Stimulated activated CD8-positive, alpha-beta memory T cell treated with anti-CD3 and anti-CD28 coated beads, Interleukin-15, amount 100 ng/mL, for 4 hours (primary cell): ENCODE measurements at places on chromosomes 1 and 21.

GRCh38 chr1:149916898-149917252, 769 bp downstream of the SV2A start:
- no peak for DNase-seq

- DNase-seq, result no peak
Observed at GRCh38 chr1:171213559-171214454, 28.7 kb downstream of the FMO2 start.

DNA sequence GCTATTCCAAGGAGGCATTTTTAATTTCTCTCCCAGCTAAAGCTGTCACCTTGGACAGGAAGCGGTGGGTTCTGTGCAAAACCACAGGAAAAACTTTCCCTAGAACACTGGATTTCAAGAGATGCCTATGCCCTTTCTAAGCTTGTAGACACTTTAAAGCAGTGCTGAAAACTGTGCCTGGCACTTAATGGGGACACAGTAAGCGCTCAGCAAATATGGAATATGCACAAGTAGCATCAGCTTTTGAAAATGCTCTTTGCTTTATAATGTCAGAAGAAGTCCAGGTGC, 50.9 kb upstream of the TARBP1 start:
- DNase-seq, result no peak

GRCh38 chr1:63000508-63000907, 216.6 kb downstream of the ATG4C start:
- no peak for DNase-seq

GRCh38 chr1:13828454-13829151, 128.6 kb downstream of the PRDM2 start:
- no peak for DNase-seq

- DNase-seq, result no peak
Observed at GRCh38 chr1:114379987-114380386, 131.0 kb downstream of the TRIM33 start.

DNA sequence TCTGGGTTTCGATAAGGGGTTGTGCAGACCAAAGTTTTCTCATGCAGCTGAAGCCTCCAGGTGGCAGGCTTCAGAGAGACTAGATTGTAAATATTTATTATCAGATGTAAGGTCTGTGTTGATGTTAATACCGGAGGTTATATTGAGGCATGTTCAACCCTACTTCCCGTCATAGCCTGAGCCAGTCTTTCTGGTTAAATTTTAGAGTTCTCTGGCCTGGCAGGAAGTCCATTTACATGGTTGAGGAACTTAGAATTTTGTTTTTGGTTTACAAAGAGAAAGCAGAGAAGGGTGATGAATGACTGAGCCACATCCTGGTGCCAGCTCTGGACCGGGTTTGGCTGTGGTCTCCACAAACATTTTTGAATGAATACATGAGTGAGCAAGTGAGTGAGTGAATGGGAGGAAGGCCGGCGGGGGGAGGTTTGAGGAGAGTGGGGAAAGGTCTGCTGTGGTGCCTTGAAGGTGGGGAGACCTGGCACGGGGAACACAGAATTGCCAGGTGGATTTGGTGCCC, 218.5 kb downstream of the DISC1 start:
- no peak for DNase-seq

DNA sequence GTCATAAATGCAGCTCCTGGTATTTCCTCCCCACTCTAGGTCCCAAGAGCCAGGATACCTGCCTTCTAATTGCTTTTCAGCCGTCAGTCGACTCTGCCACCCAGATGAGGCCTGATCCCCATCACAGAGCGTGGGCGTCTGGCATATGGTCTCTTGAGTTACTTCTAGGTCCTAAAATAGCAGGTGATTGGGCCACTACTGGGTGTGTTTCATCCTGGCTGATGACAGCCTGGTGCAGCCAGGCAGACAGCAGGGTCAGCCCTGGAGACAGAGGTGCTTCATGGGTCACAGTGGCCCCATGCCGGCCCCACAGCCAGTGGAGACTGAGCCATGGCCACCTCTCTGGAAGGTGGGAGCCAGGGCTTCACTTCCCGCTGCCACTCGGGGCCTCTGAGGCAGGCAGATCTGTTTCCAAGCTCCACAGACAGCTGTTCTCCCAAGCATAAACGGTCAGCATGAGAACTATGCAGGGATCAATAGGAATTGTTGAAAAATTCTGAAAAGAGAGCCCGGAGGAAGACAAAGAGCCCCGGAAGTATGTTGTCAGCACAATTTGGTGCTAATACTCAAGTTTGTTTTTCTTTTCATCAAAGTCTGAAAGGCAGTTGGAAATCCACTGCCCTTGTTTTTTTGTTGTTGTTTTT, 83.0 kb downstream of the MAN1C1 start:
- DNase-seq, result no peak

DNA sequence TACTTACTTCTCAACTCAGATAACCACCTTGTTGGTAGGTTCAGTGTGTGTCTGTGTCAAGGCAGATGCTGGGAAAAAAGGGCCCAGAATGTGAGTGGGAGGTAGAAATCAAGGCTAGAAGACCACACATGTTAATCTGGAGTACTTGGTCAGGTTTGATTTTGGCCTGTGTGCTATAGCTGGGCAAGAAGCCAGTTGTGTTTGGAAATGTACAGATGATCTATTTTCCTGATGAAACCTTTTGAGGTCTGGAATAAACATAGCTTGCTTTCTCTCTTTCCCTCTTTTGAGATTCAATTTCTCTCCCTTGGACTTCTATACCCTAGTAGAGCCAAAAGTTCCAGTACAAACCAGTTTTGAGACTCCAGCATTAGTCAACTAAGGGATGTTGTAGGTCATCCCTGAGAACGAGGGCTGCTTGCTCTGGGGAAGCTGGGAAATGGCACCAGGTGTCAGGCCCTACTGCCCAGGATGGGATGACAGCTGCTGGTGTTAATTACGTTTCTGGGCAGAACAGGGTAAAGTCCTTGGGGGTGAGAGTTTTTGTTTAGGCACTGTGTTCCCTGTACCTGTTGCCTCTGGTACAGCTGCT, 15.8 kb downstream of the MAPKAPK2 start:
- no peak for DNase-seq

- peak; percentile 52 for DNase-seq
Observed at GRCh38 chr1:31705080-31705866, 1.5 kb upstream of the COL16A1 start.

DNA sequence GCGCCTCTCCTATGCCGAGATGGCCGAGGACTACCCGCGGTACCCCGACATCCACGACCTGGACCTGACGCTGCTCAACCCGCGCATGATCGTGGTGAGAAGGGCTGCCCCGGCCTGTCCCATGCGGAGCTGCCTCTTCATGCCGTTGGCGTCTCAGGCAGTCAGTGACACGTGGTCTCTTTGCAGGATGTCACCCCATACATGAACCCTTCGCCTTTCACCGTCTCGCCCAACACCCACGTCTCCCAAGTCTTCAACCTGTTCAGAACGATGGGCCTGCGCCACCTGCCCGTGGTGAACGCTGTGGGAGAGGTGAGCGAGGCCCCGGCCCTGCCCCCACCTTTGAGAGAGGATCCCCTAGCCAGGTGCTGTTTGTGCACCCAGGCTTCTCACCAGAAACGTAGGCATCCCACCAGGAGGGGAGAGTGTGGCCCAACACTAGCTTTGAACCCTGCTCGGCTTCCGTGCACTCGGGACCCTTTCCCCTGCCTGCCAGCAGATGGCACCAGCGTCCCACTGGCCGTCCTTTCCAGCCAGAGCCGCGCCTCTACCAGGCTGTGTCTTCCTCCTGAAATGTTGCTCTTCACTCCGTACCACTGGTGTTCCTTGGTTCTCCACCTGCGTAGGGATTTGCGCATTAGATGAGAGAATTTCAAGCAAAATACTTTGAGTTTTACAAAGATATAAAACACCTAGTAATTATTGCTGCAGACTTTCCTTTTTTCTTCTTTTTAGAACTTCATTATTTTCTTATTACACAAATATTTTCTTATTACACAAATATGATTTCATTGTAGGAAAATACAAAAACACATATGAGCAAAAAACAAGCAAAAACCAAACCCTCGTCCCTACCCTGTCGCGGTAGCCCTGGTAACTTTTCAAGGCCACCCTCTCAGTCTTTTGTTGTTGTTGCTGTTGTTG, 9.0 kb downstream of the NPPA start:
- peak; percentile 32 for DNase-seq

DNA sequence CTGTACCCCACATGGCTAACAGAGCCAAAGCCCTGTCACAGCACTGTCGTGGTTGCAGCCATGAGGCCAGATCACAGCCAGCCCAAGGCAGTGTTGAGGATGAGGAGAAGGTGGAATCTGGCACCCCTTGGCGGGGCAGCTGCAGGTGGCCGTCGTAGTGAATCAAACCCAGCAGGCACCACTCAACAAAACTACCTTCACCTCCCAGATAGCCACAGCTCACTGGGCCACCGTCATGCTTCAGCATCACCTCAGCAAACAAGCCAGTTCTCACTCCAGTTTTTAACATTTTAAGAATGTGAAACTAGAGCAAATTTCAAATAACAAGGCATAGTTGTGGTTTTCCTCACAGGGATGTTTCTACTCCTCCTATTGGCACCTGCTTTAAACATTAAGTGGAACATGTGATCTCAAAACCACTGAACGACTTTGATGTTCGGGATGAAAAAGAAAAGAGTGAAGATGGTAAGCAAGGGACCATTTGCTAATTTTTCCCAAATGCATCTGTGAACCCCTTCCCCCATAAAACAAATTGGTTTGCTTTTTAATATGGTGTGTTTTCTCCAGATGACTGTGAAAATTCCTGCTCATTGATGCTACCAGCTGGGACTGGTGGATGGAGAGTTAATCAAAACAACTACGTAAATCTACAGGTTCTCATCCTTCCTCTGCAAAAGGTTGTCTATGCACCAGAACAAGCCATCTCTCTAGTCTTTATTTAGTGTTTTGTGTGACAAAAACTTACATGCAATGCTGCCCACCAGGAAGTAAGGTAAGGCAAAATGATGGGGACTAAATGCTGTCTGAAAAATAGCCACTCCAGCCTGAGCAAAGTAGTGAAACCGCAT, 45.5 kb downstream of the TOR1AIP2 start:
- no peak for DNase-seq

DNA sequence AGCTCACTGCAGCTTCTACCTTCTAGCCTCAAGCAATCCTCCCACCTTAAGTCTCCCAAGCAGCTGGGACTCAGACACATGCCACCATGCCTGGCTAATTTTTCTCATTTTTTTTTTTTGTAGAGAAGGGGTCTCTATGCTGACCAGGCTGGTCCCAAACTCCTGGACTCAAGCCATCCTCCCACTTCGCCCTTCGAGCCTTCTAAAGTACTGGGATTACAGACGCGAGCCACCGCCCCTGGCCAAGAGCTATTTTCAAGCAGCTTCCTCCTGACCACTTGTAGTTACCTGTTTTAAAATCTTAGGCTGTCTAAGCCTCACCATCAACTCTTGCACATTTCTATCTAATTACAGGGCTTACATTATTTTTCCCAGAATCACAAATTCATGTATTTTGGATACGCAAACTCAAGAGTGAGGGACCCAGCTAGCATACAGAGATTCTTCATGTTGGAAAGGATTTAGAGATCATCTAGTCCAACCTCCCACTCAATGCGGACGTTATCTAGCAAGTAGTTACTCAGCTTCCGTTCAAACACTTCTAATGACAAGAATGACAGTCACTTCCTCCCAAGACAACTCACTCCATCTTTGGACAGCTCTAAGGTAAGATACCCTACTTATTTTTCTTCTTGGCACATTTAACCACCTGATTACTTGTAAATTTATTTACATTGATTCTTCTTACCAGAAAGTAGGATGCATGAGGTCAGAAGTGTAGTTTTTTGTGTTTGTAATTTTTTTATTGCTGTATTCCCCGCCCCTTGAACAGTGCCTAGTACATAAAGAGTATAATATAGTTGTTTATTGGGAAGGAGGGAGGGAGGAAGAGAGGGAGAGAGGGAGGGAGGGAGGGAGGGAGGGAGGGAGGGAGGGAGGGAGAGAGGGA, 65.4 kb downstream of the LUZP1 start:
- DNase-seq, result no peak

- DNase-seq, result no peak
Observed at GRCh38 chr21:31198575-31198974, 145.5 kb downstream of the TIAM1 start.

GRCh38 chr1:201374364-201374763, 3.1 kb downstream of the TNNT2 start:
- no peak for DNase-seq

GRCh38 chr1:156126630-156127534, 12.4 kb downstream of the LMNA start:
- DNase-seq, result peak; percentile 72

GRCh38 chr1:116906812-116907211, 2.9 kb upstream of the PTGFRN start:
- DNase-seq, result no peak

DNA sequence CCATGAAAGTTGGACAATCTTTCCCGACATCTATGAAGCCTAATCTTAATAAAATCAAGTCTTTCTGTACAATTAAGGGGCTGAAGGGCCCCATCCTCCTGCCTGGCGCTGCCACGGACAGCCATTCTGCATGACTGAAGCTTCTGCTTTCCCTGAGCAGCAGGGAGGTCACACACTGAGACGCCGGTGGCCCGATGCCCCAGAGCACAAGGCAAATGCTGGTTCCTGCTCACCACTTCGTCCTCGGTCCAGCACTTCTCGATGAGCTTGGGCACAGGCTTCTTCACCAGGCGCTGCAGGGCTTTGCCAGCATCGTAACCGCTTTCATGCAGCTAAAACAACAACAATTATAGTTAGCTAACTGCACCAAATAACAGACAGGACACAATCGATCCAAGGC, 147.8 kb downstream of the SLC45A1 start:
- no peak for DNase-seq

DNA sequence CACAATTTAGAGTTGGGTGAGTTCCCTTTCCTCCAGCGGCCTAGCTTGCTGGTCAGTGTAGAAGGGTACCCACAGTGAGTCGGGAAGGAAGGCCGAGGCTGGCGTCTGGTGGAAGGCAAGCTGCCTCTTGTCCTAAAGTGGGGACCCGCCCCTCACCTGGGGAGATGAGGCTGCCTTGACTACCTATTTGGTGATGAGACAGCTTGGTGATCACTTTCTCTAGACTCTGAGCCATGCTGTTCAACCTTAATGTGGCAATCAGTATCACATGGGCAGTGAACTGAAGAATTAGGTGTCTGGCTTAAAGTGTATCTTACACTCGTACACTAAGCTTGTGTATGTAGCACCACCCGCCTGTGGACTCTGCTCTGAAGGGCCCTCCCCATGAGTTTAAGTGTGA, 100.7 kb downstream of the COLGALT2 start:
- DNase-seq, result no peak

DNA sequence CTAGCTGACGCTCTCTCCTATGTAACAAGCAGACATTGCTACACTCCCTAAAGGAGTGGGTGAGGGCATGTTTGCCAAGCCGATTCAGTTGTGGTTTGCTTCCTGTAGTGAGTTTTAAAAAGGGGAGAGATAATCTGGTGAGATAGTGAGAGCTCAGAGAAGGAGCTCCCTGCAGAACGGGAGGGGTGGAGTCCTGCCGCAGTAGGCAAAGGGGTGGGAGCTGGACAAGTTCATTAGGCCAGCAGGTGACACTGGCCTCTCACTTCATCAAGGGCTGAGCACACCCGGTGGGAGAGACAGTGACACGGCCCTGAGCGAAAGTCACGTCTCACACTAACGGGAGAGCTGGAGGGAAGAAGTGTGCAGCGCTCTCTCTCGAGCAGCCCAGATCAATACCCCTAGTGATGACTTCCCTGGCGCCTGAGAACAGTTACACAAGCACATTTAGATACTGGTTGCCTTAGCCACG, 144.0 kb upstream of the CD34 start:
- DNase-seq, result no peak

GRCh38 chr1:33057095-33057494, 20.4 kb upstream of the AK2 start:
- DNase-seq, result no peak
